CD4-positive, alpha-beta T cell treated with Interleukin-17A for 1 hour (primary cell): ENCODE measurements at places on chromosomes 12 and 14.

DNA sequence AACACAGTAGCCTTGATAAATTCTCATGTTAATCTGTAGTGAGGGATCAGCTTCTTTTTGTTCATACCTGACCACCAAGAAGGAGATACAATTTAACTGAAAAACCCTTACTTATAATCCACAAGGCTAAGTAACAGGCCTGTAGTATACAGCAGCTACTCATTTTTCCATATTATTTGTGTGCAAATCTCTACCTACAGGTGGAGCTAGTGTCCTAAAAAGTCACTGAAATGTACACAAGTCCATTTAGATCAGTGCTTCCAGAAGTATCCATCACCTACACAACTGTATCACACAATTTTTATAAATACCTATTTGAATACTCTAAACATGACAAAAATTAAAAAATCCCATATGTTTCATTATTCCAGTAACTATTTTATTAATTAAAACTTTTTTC, 173.2 kb downstream of the SLC35F4 start:
- DNase-seq: no peak

DNA sequence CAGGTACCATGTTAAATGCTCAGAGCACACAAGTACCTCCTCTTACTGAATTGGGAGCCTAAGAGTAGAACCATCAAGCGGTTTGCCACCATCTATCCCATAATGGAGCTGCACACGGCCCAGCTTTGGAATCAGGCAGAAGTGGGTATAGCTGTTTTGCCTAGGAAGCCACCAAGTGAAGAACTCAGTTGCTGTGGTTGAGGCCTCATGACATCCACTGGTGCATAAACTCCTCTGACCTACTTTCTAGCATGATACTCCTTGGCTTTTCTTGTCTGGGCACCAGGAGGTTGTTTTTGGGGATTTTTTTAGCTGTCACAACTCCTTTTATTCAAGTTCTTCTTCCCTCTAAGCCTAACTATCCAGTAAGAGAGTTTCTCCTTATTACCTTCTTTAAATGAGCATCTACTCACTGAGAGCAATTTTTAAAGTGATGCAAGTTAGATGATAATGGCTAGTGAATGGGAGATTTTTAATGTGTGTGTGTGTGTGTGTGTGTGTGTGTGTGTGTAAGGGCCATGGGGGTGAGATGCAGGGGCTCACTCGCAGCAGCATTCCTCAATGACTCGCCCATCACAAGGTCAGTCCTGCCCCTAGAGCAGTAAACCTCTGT, 20.9 kb upstream of the KRAS start:
- DNase-seq: no peak

GRCh38 chr14:103091041-103091882, 3.3 kb upstream of the EXOC3L4 start:
- peak; percentile 78 for DNase-seq

DNA sequence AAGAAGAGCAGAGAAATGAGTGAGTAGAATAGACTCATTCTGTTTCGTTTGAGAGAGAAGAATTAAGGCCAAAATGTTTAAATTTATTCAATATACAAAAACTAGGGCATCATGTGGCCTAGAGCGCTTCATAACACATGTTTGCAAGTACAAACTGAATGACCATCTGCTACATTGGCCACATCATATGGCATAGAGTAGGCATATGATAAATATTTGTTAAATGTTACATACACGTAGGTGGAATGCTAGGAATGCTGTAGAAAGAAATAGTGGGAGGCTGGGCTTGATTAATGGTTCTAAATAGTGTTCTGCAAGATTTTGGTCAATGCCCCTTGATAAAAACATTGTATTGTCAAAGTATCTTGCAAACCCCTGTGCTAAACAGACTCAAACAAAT, 10.8 kb downstream of the MGP start:
- no peak for DNase-seq

DNA sequence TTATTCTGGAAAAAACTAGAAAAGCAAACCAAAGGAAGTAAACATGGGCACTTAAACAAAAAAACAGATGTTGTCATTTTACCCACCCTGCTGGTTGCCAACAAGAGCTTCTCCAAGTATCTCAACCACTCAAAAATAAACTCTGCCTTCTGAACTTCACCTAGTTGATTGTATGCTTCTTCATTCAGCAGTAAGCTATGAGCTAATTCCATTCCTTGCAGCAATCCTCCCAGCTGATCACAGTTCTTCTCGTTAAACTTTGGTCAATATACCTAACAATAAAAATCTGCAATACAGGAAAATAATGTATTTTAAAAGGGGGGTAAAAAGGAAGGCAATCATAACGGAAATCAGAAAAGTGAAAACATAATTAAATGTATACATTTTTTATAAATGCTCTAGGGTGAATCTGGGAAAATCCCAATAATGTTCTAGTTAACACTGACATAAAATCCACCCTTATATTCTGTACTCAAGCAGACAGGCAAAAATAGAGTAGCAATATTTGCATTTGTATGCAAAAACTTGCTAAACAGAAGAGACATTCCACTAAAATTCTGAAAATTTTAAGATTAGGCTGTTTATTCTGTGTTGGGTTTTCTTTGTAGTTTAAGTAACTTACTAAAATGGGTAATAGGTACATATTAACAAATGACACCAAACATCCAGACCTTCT, 17.4 kb downstream of the HEATR5A start:
- no peak for DNase-seq

- DNase-seq: no peak
Measured at GRCh38 chr12:46487567-46488131, 115.1 kb upstream of the SLC38A2 start.

GRCh38 chr12:90366286-90366685, 588.7 kb downstream of the CCER1 start:
- no peak for DNase-seq

DNA sequence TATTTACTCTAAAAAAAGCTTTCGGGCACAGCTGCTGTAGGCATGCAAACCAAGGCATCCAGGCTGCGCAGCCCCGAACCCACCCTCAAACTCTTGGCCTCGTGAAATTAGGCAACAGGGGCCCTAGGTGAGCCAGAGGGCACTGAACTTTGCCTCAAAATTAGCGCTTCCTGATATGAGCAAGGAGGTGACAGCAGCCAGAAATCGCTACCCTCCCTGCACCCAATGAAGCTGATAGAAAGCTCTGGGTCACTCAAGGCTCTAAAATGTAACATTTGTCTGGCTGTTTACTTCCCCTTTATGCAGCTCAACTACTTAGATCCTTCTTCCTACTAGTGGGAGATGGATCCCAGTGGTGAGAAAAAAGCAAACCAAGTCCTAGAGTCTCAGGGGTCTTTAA, 61.8 kb downstream of the PITPNM2 start:
- DNase-seq: no peak
